ENCODE measurements at places on chromosomes 11 and 22.

DNA sequence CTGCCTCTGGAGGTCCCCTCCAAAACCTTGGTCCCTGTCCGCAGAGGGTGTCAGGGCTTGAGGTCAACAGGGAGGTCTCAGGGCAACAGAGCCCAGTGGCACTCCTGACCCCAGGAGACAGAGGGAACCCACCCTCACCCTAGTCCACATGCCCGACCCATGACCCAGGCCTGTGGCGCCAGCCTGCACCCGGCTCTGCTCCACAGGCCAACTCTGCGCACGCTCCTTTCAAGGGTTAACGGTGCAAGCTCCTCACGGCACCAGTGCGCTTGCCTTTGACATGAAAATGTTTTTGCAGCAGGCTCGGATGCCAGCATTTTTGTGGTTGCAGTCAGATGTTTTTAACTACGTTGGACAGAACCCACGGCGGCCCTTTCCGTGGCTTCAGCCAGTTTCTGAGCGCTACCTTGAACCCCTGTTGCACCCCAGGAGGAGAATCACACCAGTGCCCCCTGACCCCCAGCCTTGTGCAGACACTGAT lies 68.6 kb downstream of the CDKN1C start:
- DNase-seq, result no peak

DNA sequence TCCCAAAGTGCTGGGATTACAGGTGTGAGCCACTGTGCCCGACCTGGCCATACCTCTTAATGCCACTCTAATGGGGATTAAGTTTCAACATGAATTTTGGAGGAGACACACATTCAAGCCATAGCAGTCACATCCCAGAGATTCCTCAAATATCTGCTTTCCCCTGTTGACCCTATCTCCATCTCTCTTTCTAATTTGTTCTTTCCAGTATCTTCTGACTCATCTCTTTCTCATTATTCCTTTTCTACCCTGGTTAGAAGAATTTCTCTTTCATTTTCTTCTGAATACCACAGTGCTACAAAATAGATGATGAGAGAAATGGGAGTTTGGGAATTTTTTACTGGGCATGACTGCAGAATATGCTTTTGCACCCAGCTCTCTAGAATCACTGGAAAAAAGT lies 5.1 kb downstream of the OR10V1 start:
- no peak for DNase-seq

GRCh38 chr11:30552839-30553238 lies 33.3 kb downstream of the MPPED2 start:
- no peak for DNase-seq

DNA sequence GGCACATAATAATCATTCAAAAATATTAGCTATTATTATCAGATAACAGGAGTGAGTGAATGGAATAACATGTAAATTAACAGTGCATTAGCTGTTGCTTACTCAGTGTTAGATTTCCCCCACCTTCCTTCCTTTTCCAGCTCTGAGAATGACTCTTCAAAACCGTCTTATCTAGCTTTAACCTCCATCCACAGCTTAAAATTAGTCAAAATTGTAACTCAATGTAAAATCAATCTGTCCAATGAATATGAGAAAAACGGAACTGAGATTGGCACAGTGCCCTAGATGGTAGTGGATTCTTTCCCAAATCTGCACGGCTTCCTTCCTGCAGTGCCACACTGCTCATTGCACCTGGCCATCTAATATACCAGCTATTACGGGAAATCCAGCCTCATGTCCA lies 156.8 kb upstream of the BDNF start:
- no peak for DNase-seq

DNA sequence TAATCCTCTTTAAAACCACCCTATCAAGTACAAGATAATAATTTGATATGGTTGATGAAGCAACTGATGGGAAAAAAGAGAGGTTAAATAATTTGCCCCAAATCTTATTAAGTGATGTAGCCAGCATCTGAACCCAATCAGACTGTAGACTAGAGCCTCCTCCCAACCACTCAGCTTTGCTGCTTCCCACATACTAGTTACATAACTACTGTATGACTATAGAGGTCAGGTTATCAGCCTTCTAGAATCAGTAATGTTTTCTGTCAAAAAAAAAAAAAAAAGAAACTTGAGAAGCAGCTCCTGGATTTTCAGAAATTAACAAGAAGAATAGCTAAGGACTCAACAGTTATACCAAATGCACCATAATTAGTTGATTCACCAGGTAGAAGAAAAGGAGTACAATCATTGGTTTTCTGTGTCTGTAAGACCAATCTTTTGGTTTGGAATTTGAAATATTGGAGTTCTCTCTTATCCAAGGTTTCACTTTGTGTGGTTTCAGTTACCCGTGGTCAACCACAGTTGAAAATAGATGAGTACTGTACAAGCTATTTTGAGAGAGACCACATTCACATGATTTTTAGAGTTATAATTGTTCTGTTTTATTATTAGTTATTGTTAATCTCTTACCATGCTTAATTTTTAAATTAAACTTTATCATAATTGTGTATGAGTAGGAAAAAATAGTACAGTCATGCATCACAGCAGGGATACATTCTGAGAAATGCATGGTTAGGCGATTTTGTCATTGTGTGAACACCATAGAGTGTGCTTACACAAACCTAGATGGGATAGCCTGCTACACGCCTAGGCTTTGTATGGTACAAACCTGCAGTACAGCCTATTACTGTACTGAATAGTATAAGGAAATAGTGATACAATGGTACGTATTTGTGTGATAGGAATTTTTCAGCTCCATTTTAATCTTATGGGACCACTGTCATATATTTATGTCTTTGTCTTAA lies 72.2 kb downstream of the PDHX start:
- DNase-seq, result no peak

DNA sequence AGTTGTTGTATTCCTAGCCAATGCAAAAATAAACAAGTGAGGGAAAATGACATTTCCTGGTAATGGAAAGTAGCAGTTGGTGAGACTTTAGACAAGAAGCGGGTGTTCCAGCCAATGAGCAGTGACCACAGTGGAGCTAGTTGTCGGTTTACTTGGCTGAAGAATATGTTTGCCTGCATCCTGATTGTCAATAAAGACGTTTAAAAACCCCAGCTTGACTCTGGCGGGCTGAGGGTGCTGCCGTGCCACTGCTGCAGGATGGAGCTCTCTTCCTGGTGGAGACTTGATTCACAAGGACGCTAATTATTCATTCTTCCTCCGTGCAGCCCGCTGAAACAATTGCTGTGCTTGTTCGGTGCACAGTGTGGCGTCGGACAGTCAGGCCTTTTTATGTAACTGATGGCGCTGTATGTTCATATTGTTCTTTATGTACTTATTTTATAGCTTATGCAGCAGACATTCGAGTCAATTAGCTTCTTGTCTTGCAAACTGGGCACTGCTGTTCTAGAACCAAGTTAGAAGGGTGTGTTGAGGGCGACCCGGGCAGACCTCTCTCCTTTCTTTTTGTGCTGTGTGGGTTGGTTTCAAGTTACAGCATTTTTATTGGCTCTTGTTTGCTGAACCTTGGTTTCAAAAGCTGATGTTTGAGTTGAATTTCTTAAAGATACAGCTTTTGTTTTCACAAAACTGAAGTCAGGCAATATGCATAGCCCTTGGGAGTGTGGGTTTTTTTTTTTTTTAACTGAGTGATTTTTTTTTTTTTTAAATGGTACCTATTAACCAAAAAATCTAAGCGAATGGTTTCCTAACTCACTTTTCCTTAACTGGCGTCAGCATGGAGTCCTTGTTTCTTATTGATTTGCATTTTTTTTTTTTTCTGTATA lies 153.9 kb downstream of the TEAD1 start:
- DNase-seq, result no peak

DNA sequence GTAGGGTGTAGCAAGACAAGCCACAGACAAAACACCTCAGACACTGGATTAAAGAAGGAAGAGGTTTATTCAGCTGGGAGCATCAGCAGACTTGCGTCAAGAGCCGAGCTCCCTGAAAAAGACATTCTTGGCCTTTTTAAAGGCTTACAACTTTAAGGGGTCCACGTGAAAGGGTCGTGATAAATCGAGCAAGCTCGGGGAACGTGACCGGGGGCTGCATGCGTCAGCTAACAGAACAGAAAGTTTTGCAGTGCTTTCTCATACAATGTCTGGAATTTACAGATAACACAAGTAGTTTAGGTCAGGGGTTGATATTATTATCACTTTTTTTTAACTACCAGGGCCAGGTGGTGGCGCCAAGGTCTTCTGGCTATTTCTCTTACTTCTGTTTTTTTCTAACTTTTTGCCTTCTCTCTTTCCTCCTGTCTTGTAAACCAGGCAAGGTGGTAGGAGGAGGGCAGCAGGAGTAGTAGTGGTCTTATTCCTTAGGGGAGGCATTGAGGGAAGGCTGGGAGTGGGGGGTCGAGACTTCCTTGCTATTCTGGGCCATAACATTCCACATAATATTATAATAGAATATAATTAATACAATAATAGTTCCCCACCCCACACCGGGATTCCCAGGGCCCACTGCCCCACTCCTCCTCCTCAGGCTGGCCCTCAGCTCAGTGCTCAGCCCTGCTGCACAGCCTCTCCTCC lies 587 bp upstream of the ALDH3B1 start:
- no peak for DNase-seq

GRCh38 chr11:119676461-119677020 lies 52.5 kb downstream of the NECTIN1 start:
- DNase-seq, result no peak

DNA sequence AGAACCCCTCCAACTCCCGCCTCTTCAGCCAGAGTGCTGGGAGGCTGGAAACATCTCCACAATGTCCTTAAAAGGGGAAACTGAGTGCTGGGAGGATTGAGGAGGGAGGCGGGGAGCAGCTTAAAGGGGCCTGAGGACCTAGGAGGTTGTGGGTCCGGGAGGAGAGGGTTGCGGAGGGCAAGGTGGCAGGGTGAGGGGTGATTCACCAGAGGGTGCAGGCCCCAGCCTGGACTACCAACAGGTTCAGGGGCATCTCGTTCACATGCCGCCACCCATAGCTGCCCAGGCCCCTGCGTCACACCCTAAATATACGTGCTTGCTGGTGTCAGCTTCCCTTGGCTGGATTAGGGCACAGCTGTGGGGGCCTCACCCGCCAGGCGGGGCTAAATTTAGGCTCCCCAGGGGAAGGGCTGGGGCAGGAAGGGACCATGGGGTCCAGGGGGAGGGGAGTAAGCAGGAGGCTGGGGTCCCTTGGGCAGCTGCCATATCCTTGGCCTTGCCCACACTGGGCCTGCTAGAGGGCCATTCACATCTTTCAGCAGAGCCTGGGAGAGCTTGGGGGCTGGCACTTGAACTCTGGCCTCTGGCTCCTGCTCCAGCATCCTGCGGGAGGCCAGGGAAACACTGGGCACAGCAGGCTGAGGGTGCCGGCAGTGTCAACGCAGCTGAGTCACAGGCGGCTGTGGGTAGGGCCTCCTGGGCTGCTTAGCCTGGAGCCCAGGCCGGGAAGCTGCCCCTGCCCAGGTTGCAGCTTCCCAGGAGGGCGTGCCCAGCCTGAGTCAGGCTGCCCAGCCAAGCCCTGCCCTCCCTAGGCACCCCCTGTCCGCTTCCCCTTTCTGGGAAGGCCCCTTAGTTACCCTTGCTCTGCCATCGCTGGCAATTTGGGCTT lies 1.3 kb downstream of the EHBP1L1 start:
- no peak for DNase-seq

- no peak for DNase-seq
Measured at GRCh38 chr11:59247531-59248227, 35.0 kb upstream of the MPEG1 start.

DNA sequence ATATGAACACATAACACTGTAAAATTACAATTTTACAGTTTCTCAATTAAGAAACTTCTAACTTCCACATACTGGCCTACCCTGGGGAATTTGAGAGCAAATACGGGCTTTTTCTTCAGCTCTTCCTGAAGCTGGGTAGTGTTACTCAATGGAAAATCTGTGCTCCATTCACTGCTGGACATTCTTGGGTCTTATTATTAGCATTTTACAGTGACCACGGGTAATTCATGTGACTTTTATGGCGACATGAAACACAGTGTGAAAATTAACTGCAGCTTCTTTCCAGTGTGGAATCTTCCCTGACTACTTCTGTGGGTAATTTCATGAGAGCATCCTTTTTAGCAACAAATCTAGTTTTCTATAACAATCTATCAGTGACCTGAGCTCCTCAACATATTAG lies 423.7 kb upstream of the ANO5 start:
- DNase-seq, result no peak

- no peak for DNase-seq
Measured at GRCh38 chr11:114290503-114291235, 5.5 kb upstream of the NNMT start.

DNA sequence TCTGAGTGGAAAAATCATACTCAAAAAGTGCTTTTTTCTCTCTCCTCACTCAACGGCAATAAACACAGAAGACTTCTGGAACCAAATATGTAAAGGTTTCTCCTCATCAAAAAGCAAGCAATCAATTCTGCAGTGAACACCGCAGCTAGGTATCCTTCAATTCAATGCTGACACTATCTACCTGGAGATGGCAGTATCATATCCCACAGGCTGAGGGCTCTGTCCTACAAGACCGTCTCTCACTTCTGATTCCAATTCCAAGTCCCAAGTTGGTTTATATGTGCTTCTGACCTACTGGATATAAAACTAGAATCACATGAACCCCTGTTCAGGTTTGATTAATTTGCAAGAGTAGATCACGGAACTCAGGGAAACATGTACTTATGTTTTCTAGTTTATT lies 59.7 kb upstream of the LUZP2 start:
- no peak for DNase-seq

DNA sequence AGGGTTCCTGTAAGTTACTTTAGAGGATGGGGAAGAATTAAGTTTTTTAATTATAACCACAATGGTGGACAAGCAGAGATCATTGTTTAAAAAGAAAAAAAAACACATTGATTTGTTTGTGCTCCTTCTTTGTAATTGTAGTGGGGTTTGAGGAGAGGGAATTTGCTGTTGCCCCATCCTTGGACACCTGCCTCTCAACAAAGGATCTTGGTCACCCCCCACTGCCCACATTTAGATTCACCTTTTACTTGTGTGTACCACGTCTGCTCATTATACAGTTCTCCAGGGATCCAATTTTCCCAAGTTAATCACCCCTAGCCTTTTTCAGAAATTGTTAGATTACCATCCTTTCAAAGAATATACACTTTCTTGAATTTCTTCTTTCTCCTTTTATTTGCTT lies 53.0 kb downstream of the DNAJC24 start:
- DNase-seq, result no peak

- no peak for DNase-seq
Measured at GRCh38 chr22:41672780-41673509, 15.7 kb downstream of the SNU13 start.

GRCh38 chr22:23673826-23674690 lies 16.8 kb upstream of the RGL4 start:
- DNase-seq, result no peak

DNA sequence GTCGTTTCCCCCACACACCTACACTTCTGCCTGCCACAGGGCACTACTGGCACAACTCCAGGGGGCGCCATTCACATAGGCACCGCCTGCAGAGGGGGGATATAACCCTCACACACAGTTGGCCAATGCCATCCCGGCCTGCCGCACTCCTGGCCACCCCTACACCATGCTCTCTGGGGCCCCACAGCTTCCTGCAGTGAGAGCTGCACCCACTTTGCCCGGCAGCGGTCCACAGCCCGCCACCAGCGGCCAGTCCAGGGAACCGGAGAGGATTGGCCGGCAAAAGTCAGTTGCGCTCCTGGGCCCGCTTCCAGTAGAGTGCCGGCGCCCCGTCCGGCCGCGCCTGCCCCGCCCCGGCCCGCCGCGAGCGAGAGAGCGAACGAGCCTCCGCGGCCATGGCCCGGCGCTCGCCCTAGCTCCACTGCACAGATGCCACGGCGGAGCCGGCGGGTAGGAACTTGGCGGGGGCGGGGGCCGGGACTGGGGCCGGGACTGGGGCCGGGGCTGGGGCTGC lies 25.6 kb upstream of the SUSD2 start:
- no peak for DNase-seq

GRCh38 chr22:20024650-20025397 lies 3.9 kb downstream of the TANGO2 start:
- DNase-seq, result no peak
